ENCODE measurements at places on chromosomes 11 and 22. TPM values are rescaled to one million over a fixed set of nuclear protein-coding genes. Genes with fewer than 3 reads are reported as not detected.

- no peak for DNase-seq
Measured at GRCh38 chr22:25053153-25053805, 100.8 kb downstream of the KIAA1671 start.

- no peak for DNase-seq
Measured at GRCh38 chr22:31137721-31138120, 2.6 kb downstream of the PLA2G3 start.

DNA sequence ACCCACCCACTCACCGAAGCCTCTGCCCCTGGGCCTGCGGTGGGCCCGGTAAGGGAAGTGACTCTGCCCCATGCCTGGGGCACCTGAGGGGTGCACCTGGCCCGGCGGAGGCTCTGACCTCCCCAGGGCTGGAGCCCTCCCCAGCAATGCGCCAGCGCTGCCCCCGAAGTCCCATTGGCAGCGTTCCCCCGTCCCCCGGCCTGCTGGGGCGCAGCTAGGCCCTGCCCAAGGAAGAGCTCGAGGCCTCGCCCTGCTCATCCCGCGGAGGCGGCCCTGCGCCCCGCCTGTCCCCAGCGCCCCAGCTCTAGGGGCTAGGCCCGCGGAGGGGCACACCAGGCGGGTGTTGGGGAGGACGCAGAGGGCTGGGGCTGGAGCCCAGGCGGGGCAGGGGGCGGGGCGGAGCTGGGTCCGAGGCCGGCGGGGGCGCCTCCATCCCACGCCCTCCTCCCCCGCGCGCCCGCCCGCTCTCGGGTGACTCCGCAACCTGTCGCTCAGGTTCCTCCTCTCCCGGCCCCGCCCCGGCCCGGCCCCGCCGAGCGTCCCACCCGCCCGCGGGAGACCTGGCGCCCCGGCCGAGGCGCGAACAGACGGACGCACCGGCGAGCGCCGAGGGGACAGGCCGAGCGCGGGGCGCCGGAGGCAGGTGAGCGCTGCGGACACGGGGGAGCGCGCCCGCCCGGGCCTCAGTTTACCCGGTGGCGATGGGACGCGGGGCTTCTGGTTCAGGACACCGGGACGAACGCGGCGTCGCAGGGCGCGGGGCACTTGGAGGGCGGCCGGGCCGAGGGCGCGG lies at the start of gene EPS8L2:
Gene EPS8L2, plus strand, starts transcription at position 586 of the 793 bp plus-strand sequence. CDS start 3,177 bp downstream, outside the sequence.
- DNase-seq = no peak

DNA sequence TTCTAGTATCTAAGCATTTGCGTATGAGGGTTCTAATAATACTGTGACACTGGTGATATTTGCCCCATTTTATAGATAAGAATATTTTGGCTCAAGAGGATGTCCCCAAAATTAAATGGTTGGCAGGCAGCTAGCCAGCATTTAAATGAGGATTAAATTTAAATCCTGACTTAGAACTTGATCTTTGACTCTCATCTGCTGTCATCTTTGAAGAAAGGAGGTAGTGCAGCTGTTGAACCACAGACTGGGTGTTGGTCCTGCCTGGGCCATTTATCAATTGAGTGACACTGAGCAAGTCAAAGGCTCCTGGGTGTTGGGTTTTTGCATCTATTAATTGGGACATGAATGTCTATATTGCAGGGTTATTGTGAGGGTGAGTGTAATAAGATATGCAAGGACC lies 112.3 kb downstream of the INSC start:
- DNase-seq = no peak

DNA sequence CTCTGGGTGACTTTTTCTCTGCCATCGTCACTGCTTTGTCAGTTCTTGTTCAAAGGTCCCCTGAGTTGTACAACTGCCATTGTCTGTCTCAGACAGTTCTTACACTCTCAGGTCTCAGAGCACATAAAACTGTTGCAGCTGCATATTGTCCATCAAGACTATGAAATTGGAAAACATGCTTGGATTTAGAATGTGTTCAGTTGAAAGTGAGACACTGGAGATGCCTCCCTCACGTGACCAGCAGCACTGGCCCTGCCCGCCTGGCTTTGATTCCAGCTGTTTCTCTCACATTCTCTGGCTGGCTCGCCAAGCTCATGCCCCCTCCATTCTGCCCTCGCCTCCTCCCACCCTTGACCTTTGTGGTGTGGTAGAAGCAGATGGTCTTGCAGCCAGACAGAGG lies 244.2 kb downstream of the NTM start:
- DNase-seq = no peak

The LRP4 gene
- 28.5 TPM for polyA plus RNA-seq
